NCI-H1105 (cell line): ENCODE measurements at places on chromosomes 16 and 17.

DNA sequence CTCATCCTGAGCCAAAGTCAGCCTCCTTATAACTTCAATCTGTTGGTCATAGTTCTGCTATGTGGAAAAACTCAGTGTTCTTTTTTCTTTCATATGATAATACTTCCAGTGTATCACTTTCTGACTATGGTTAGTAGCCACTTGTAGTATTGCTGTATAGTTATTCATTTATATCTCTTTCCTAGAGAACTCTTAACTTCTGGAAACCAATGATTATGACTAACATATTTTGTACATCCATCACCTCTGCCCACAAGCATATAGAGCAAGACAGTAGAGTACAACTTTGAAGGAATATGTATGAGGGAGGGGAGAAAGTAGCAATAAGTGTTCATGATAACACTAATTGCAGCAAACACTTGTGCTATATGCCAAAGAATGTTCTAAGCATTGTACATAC is 38.6 kb downstream of the COX10 start:
- DNase-seq, result no peak

DNA sequence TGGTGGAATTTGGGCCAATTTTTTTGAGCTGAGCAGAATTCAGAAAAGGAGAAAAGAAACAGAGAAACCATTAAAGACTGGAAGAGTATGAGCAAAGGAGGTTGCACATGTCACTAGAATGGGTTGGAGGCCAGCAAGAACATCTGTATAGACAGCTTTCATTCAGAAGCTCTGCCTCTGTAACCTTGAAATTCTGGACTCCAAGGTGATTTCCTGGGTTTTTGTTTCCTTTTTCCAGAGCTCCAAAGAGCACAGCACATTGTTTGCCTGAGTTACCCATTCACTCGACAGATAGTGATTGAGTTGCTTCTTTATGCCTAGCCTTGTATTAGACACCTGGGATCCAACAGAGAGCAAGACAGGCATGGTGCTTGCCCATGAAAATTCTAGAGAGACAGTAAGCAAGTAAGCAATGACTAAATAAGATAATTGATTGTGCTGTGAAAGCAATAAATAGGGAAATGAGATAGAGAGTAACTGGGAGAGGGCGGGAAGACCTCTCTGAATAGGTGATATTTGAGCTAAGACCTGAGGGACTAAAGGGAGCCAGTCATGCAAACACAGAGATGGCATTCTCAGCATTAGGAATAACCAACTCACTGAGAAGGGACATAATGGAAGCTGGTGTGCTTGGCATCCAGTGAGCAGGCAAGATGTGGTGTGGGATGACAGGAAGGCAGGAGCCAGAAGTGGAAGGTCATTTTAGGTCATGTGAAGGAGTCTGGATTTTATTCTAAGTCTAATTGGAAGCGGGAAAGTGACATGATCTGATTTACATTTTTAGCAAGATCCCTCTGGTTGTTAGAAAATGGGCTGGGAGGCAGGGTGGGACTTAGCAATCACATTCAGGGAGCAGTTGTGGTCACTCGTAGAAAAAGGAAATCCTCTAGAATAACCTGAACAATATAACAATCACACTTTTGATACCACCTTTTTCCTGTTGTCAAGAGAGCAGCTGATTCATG is 197.5 kb downstream of the HS3ST3A1 start:
- no peak for DNase-seq

DNA sequence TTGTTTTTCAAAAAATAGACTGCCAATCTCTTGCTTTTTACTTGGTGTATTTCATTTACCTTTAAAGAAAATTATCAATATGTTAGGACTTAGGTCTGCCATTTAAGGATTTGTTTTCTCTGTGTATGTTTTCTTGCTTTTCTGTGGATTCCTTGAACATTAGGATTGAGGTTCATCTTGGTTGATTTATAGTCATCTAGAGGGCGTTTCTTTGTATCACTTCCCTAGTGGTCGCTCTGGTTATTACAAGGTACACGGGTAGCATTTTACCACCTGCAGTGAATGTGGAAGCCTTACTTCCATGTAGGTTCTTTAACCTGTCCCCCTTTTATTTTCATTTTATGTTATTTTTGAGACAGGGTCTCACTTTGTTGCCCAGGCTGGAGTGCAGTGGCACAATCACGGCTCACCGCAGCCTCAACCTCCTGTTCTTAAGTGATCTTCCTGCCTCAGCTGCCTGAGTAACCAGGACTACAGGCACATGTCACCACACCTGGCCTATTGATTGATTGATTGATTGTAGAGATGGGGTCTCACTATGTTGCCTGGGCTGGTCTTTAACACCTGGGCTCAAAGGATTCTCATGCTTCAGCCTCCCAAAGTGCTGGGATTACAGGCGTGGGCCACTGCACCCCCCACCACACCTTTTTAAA is 35.2 kb upstream of the CBX4 start:
- DNase-seq, result peak; percentile 23

- no peak for DNase-seq
Observed at GRCh38 chr17:39955726-39956225, 7.0 kb upstream of the GSDMA start.

GRCh38 chr16:73319737-73320136 is 271.8 kb upstream of the ZFHX3 start:
- no peak for DNase-seq

DNA sequence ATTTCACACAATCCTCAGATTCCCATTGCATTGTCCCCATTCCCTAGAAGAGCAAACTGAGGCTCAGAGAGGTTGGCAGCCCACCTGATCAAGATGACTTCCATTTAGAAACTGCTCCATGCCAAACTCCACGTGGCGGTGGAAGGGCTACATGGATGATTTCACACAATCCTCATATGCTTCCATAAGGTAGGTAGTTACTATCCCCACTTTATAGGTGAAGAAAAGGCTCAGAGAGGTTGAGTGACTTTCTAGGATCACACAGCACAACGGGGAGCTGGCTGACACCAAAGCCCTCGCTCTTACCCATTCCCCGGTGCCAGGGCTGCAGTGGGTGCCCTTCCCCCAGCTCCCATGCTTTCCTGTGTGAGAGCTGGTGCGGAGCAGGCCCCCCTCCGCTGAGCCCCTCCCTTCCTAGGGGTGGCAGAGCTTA is 9.7 kb upstream of the GINS2 start:
- no peak for DNase-seq

- DNase-seq, result no peak
Observed at GRCh38 chr17:33990943-33991706, 264.0 kb upstream of the CCL2 start.

DNA sequence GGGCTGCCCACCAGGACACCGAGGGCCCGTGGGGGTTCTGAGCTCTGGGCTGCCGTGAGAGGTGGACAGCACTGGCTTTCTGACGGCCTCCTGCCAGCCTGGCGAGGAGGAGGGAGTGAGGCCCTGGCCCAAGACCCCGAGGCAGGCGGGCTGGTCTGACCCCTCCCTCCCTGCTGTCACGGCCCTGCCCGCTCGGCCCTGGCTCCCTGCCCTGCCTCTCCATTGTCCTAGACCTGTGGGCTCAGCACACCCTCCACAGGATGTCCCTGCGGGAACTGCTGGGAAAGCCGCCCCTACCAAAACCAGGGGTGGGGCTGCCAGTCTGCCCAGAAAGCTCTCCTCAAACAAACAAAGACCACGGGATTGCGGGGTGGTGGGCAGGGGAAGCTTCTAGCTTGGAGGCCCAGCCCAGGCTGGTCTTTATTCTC is 20.7 kb downstream of the SPNS2 start:
- DNase-seq, result no peak

- DNase-seq, result no peak
Observed at GRCh38 chr17:9090641-9091096, 69.4 kb downstream of the NTN1 start.

- DNase-seq, result no peak
Observed at GRCh38 chr16:35252356-35252936, 1793.0 kb downstream of the TP53TG3F start.

DNA sequence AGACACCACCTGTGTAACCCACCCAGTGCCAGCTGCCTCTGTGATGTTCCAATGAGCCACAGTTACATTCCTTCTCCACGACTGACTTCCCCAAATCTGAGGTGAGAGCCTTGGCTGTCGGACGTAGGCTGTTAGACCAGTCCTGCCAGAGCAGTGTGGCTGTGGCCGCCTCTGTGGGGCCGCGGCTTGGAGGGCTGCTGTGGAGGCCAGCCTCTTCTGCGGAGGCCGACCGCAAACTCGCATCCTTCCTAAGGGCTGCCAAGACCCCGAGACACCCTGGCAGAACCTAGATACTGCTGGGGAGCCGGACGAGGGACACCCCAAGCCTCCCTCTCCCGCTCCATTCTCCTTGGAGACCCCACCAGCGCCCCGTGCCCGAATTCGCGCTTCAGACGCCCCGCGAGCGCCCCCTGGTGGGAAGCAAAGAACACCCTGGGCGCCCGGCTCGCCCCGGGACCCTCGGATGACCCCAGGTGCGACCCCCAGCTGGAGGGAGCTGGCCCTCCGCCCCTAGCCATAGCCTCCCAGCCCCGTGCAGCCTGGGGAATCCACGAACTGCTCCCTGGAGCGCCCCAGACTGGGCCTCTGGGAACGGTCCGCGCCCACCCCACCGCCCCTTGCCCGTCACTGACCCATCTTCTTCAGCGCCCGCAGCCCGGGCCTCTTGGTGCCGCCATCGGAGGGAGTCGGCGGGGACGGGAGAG is 547 bp downstream of the PLCD3 start:
- no peak for DNase-seq

- no peak for DNase-seq
Observed at GRCh38 chr17:31148205-31148604, 53.4 kb downstream of the NF1 start.

DNA sequence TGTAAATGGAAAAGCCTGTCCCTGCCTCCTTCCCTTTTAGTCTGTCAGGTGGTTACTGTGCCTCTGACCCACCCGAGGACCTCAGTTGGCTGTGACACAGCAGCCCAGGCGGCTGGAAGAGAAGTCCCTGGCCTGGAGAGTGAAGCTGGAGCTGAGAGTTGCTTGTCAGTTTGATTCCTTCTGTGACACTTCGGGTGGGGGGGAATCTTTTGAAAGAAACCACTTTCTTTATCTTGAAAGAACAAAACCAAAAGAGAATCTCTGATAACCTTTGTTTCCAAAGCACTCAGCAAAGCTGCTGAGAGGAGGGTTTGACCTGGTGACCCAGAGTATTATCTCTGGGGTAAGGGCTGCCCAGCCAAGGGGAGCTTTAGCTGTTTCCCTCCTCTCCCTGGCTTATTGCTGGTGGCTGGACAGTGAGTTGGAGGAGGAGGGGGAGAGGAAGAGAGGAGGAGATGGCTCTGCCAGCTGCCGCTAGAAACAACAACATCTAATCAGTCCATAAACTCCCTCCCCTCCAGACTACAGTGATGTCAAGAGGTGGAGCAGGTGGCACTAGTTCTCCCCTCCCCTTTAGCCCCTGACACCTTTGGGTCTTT is 34.0 kb downstream of the YPEL2 start:
- DNase-seq, result peak; percentile 43

- no peak for DNase-seq
Observed at GRCh38 chr16:55082591-55082976, 151.9 kb downstream of the IRX5 start.

DNA sequence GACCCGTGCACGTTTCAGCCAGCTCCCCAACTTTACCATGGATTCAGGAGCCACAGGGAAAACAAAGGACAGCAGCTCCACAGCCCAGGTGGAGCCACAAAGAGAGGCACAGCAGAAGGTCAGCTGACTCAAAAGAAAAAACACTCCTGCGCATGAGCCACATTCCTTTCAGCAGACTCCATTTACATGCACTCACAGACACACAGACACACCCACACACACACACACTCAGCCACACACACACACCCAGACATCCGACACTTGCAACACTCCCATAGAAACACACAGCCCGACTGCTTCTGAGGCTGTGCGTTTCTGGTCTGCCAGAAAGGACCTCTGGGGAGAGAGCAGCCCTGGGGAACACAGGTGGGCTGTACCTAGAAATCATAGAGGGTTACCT is 2335.5 kb downstream of the TP53TG3F start:
- DNase-seq, result no peak

GRCh38 chr16:79571065-79571902 is 29.3 kb downstream of the MAF start:
- DNase-seq, result no peak

DNA sequence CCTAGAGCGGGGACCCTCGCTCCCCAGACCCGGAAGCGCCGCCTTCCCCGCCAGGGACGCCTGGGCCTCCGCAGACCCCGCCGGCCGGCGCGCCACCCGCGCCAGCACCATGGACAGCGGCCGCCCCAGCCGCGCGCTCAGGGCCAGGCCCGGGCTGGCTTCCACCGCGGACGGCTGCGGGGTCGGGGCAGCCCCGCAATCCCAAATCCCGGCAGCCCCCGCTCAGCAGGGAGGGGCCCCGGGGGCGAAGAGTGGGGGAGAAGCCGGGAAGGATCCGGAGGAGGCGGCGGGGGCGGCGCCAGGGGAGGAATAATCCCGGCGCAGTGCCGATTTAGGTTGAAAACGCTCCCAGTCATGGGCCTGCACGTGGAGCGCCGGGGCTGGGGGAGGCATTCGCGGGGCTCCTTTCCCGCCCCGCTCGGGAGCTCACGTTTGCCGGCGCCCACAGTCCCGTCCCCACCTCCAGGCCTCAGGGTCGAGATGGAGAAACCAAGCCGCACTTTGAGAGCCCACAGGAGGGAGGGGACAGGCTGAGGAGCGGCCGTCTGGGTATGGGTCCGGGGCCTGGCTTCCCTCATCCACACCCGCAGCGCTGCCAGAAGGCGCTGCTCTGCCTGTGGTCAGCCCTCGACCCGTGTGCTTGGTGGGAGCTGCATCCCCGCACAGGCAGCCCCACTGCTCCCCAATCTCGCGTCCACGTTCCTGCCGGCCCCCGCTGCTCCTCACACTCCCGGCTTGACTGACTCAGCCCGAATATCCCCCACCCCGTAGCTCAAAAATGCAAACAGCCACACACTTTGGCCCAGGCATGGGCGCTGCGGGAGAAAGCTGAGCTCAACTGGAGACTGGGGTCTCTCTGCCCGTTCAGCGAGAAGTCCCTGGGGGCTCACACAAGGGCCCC is 4.7 kb downstream of the FBXL16 start:
- no peak for DNase-seq

DNA sequence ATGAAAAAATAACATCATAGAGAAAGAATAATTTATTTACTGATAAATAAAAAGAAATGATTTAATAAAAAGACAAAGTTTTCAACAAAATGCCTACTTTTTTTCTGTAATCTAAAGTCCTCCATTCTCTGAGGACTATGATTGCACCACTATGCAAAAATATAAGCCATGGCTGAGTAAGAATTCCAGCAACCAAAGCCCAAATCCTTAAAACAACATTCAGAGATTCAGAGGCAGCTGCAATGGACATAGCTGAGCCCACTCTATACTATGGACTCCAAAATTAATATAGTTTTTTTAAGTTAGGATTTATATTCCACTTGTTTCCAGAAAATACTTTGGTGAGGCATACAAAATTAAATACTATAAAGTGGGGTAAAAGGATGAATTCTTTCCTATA is 169.5 kb upstream of the C17orf78 start:
- DNase-seq, result no peak

DNA sequence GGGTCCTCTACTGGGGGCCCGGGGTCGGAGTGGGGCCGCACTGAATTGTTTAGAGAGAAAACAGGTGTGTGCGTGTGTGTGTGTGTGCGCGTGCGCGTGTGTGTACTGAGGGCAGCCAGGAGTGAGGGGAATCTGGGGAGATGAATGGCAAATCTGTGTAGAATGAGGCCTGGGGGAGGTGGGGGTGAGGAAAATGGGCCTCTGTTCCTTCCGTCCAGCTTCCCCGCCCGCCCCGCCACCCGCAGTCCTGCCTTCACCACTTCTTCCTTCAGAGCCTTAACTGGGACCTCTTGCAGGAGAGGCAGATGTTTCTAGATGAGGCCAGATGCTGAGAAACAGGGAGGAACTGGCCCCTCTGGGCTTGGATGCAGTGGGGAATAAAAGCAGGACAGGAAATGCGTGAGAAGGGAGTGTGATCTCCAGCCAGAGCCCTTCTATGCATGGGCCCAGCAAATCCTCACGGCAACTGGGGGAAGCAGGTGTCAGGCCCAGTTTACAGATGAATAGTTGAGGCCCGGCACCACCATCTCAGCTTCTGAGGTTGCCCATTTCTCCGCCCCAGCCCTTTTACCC is 29.7 kb upstream of the NGFR start:
- no peak for DNase-seq
